Omental fat pad (tissue), 4 donors: ENCODE measurements at places on chromosomes 11 and 22.

GRCh38 chr22:49847751-49848689 lies 5.6 kb upstream of the ZBED4 start:
- no peak for DNase-seq

GRCh38 chr11:16863389-16863788 lies 124.9 kb downstream of the C11orf58 start:
- DNase-seq = no peak

DNA sequence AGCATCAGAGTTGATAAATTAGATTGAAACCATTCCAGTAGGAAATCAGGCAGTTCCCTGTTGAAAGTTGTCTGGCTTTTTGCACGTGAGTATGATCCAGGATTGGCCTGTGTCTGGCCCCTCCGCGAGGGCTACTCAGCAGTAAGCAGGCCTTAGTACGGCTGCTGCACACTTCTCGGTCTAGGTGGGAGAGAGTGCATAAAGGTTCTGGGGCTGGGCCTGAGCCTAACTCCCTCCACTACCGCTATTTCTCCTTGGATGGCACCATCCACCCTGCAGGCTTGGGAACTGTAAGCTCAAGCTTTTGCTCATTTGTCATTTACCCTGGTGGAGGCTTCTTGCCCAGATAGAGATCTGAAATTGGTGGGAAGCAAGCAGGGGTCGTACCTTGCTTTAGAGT lies 22.0 kb downstream of the TUB start:
- no peak for DNase-seq

DNA sequence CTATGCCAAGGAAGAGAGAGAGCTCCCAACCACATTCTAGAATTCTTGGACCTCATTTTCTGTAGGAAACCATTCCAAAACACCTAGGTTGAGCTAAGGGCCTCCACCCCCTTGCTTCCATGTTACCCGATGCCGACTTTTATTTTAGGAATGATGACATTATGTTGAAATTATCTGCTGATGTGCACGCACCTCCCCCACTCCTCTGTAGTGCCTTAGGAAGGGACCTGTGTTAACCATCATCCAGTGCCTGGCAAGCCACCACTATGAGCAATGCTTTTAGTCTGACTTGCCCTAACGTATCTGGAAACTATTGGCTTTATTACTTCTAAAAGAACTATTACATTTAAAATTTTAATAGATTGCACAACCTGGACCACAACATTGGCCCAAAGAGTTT lies 42.1 kb downstream of the NCAPD3 start:
- no peak for DNase-seq

- no peak for DNase-seq
These were observed 21.8 kb upstream of the PIK3C2A start for GRCh38 chr11:17229481-17230152.

DNA sequence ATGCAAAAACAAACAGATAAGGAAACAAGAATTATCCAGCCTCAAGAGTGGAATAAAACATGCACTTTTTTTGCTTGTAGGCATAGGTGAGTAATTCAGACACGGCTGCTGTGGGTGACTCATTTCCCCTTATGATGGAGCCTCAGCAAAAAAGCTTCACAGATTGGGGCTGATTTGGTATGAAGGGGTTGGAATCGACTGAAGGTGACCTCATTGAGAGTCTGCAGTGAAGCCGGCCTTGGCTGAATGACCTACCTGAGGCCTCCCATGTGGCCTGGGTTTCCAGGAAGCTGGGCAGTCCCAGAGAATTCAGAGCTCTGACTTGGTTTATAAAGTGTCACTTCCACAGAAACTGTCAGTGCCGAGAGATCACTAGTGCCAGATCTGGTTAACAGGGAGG lies 34.2 kb upstream of the VPREB1 start:
- no peak for DNase-seq

GRCh38 chr22:44032126-44032730 lies 8.1 kb downstream of the PARVB start:
- DNase-seq = no peak

DNA sequence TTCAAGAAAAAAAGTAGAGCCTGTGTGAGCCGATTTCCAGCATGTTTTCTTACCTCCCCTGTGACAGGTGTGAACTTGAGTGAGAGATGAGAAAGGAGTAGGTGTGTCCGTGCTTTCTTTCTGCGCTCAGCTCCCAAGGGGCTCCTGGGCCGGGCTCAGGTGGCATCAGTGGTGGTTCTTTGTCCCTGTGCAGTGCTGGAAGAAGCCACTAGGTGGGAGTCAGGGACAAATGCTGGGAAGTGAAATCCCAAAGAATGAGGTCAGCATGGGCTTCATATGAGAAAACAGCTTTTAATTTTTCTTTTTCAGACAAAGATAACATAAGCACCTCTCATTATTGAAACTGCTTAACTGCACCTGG lies 57.8 kb downstream of the PPFIBP2 start:
- DNase-seq = peak; percentile 68

GRCh38 chr11:114165326-114166230 lies 106.1 kb downstream of the ZBTB16 start:
- DNase-seq = no peak
